SW 1271 (cell line): ENCODE measurements at places on chromosomes 13 and 19.

DNA sequence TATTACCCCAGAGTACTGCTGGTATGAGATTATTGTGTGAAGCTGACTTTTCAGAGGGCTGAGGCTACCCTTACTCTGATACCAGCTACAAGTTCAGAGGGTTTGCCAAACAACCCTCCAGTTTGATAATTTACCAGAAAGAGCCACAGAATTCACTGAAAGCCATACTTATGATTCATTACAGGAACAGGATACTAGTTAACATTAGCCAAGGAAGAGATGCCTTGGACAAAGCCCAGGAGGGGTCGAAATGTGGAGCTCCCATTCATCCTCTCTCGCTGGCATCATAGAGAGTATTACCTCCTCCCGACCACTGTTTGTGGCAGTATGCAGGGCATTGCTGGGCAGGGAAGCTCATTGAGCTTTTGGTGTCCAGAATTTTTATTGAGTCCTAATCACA lies 364.3 kb downstream of the KCNRG start:
- DNase-seq: no peak

- no peak for DNase-seq
Measured at GRCh38 chr13:71771144-71771543, 95.9 kb downstream of the DACH1 start.

- DNase-seq: no peak
Measured at GRCh38 chr19:44306283-44306682, 1.5 kb upstream of the ZNF235 start.

- DNase-seq: no peak
Measured at GRCh38 chr13:110922506-110922905, 7.6 kb upstream of the ANKRD10 start.

DNA sequence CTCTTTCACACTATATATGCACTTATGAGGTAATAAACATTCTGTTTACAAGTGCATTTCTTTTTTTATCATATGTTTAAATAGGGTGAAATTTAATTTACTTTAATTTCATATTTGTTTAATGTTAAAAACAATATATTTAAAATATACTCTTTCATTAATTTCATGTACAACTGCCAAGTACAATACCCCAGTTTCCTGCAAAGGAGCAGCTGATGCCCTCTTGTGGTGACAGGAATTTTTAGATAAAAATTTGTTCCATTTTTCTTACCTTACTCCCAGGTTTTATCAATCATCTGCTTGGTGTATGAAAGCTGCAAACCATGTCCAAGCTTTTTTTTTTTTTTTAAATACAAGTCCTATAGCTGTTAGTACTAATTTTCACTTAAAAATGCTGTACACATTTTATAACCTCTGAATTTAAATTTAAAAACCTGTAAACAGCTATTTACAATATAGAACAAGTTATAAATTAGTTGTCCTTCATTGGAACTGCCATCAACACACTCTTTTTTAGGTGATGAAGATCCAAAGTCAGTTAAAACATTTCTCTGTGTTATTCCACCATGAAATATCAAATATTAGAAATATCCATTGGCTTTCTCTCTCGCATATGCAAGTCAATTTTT lies 4.9 kb downstream of the PCDH20 start:
- peak; percentile 20 for DNase-seq
